ENCODE measurements at places on chromosomes 7 and 10.

GRCh38 chr10:73398024-73398423 lies 15.8 kb downstream of the ANXA7 start:
- no peak for DNase-seq

GRCh38 chr10:61279400-61279799 lies 173.8 kb downstream of the TMEM26 start:
- DNase-seq, result no peak

- DNase-seq, result no peak
Observed at GRCh38 chr7:85828614-85829013, 641.8 kb upstream of the SEMA3D start.

DNA sequence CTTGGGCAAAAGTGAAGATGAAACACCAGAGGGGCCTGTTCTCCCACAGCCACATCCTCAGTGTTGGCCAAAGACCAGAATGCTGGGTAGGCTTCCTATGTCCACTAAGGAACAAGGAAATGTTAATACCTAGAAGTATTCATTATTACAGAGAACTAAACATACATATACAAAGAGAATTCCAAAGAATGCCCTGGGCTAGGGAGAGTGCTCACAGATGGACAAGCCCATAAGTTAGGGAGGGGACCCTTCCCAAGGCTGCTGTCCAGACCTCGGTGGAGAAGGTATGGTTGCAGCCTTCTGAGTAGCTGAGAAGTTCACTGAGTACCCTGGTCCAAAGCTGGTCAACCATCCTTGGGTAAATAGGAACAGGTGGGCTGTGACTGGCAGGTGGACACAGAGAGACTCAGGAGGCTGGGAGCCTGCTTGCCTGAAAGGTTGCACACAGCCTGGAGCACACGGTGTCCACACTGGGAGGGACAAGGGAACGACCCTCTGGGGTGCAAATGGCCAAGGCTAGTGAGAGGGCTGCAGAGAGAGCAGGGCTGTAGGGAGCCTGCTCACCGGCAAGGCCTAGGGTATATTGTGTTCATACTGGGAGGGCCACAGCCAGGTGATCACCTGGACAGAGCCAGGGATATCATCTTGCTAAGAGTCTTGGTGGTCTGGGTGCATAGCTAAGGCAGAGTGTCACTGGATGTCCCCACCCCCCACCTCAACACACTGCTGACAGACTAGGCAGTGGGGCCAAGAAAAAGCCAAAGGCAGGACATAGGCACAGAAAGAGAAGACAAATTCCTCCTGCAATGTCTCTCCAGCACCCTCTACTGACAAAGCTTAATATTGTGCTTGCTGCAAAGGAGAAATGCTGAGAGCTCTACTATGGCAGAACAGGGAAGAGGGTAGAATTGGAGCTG lies 40.3 kb downstream of the CPVL start:
- no peak for DNase-seq

DNA sequence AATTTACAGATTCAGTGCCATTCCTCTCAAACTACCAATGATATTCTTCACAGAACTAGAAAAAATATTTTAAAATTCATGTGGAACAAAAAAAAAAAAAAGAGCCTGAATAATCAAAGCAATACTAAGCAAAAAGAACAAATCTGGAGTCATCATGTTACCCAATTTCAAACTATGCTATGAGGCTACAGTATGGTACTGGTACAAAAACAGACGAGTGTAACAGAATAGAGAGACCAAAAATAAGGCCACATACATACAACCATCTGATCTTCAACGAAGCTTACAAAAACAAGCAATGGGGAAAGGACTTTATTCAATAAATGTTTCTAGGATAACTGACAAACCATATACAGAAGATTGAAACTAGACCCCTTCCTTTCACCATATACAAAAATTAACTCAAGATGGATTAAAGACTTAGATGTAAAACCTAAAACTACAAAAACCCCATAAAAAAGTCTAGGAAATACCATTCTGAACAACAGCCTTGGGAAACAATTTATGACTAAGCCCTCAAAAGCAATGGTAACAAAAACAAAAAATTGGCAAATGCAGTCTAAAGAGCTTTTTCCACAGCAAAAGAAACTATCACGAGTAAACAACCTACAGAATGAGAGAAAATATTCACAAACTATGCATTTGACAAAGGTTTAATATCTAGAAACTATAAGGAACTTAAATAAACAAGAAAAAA lies 207.7 kb downstream of the PTN start:
- no peak for DNase-seq

GRCh38 chr10:46266306-46266985 lies 20.4 kb upstream of the ANTXRL start:
- no peak for DNase-seq

- DNase-seq, result no peak
Observed at GRCh38 chr7:105827151-105827875, 49.1 kb downstream of the ATXN7L1 start.

GRCh38 chr7:139768249-139768824 lies 9.5 kb downstream of the HIPK2 start:
- no peak for DNase-seq

- no peak for DNase-seq
Observed at GRCh38 chr7:289756-290553, at the start of gene FOXL3. Gene FOXL3 (plus strand): TSS chr7:290170. CDS start chr7:290170, 0 bp downstream.

DNA sequence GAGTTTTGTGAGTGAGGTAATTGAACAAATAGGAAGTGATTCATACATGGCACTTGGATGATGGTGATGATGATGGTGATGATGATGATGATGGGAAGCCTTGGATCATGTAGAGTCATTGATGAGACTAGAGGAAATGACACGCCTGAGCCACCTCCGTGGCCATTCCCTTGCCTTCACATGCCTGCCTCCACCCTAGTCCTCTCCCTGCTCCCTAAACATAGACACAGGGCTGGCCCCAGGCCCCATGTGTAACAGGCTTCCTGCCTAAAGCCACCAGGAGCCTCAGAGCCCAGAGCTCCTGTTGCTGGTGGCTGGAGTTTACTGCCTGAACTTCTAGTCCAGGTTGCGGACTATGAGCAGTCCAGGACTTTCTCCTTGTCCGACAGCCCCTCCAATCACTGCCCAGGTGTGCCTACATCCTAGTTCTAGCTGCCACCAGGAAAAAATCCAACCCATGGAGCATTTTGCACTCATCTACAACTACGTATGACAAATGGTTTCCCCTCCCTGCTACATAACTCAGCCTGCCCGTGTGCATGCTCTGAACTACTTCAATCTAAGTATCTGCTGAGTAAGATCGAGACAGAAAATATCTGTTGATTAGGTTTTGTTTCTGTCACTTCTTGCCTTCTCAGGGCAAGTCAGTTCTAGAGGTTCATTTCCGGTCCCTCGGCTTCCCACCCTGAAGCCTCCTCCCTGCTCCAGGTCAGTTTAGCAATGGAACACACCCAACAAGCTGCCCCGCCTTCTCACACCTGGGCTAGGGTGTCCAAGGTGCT lies 35.5 kb upstream of the KDM7A start:
- DNase-seq, result peak; percentile 44

- DNase-seq, result no peak
Observed at GRCh38 chr10:18140957-18141845, 977 bp downstream of the CACNB2 start.

GRCh38 chr7:130845581-130846085 lies 111.6 kb upstream of the KLF14 start:
- DNase-seq, result peak; percentile 60

DNA sequence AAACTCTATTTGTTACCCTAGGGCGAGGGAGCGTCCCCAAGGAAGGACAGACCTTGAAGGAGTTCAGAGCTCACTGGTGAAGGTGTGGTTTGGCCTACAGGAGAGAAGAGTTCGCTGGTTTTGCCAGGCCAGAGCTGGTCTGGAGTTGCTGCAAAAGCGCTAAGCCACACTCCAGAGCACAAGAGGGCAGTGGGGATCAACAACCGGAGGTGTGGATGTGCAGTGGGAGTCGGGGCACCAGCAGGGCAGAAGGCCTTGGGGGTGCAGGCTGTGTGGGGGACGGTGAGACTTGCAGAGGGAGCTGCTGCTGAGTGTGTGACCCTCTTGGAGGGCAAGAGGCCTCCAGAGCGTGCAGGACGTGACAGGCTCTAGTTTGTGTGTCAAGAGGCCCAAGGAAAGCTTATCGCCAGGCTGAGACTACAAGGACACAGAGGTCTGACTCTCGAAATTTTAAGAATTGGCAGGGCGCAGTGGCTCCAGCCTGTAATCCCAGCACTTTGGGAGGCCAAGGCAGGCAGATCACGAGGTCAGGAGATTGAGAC lies 14.3 kb upstream of the CUL1 start:
- DNase-seq, result no peak

- DNase-seq, result no peak
Observed at GRCh38 chr7:88915615-88916014, 120.1 kb upstream of the TEX47 start.

- no peak for DNase-seq
Observed at GRCh38 chr7:10128748-10129147, 844.9 kb upstream of the PHF14 start.

DNA sequence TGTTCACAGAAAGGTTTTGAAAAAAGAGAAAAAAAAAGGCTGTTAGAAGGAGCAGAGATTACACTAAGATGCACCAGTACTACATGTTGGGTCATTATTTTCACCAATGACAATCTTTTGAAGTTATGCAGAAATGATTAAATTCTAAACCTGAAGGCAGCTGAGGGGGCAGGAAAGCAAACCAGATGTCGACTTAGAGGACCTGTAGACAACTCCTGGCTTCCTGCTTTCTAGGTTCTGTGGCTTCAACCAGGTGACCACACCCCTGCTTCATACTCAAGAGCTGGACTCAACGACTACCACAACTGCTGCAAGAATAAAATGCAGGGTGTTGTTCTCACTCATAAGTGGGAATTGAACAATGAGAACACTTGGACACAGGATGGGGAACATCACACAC lies 30.0 kb downstream of the MYOF start:
- no peak for DNase-seq

DNA sequence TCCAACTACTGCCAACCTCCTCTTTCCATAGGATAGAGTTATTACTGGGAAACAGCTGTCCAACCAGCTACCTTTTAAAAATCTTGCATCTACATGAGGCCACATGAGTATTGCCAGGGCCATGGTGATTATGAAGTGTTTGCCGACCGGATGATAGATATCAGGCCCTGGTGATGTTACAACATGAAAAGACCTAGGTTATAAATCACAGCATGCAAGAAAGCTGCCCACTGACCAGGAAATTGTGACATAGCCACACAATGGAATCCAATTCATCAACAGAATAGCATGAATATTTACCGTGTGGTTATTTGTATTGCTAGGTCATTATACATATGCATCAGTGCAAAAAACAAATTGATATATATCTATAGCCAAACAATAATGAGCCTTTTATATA lies 517.0 kb downstream of the INHBA start:
- no peak for DNase-seq

DNA sequence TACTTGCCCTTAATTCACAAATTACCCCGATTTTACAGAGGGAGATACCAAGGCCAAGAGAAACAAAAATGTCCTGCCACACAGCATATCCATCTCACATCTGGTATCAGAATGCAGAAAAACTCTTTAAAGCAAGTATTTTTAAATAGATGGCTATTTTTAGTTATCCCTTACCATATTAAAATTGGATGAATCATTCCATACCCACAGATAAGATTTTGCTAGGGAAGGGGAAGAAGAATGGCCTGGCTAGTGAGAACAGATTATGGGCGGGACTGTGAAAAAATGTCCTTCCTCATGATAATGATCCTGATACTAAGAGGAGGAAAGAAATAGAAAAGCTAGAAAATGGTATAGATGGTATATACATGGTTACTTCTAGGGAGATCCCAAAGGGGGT lies 80.6 kb upstream of the GATAD1 start:
- DNase-seq, result no peak

DNA sequence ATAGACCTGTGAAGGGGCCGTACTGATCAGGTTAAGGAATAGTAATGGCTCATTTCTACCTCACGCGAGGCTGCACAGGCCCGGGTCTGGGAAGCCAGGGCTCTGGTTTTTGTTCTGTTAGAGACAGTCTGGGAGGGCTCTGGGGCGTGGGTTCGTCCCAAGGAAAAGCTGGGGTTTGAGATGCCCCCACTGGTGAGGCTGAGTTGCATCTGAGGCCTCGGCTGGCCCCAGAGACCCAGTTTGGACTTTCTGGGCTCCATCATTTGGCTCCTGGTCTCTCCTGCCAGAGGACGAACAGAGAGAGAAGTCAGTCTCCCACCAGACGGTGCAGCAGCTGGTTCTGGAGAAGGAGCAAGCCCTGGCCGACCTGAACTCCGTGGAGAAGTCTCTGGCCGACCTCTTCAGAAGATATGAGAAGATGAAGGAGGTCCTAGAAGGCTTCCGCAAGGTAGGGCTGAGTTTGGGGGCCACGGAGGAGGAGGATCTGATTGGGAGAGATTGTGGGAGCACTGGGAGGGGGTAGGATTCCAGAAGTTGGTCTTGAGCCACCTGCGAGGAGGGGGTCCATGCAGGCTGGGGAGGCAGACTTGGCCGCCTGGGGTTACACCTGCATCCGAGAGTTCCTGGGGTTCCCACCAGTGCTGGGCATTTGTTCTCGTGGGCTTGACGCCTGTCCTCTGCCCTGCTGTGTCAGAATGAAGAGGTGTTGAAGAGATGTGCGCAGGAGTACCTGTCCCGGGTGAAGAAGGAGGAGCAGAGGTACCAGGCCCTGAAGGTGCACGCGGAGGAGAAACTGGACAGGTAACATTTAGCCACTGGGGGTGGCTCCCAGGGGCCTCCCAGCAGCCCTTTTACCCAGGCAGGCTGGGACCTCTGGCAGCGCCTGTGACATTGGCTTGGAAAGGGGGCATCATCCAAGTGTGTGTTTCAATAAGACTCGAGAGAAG lies 22.5 kb upstream of the BTBD16 start:
- DNase-seq, result no peak

DNA sequence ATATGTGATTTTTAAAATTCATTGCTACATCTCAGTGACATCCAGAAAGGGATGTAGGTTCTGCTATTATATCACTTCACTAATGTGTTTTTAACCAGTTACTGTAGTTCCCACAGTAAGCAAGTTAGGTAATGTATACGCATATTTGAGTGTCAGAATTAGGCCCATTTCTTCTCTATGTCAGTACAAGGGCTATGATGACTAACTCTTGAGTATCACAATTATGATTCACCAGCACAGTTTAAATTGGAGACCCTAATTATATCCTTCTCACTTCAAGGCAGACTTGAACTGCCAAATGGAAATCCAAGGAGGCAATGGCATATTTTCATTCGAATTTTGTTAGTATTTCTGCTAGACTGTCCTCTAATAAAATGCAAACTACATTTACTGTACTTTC lies 23.6 kb downstream of the BZW2 start:
- DNase-seq, result no peak

DNA sequence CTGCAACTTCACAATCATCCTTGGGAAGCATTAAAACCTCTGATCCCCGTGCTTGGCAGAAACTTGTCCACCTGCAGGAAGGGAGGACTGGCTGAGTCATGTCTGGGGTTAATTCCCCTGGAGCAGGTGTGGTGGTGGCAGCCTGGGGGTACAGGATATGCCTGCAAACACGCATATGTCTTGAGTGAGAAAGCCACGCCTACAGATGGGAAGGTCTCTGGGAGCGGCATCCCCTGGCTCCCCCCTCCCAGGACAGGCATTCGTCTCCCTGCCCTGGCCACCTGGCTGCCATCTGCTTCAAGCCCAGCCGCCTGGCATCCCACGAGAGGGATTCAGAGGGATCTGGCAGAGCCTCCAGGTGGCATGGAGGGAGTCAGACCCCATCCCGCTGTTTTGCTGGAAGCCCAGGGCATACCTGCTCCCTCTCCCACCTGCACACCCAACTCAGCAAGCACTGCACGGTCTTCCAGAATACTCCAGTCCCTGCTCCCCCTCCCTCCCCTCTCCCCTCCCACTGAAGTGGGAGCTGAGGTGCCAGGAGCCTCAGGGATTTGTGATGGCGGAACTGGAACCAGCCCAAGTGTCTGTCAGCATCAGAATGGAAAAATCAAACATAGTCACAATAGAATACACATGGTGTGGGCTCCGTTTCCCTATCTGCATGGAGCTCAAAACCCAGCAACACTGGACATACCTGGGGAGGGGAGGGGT lies 61.0 kb downstream of the CAMK2B start:
- peak; percentile 93 for DNase-seq

Data from keratinocyte (primary cell).